Hypothalamus (tissue), 51 donors: ENCODE measurements at places on chromosomes 6 and 20.

DNA sequence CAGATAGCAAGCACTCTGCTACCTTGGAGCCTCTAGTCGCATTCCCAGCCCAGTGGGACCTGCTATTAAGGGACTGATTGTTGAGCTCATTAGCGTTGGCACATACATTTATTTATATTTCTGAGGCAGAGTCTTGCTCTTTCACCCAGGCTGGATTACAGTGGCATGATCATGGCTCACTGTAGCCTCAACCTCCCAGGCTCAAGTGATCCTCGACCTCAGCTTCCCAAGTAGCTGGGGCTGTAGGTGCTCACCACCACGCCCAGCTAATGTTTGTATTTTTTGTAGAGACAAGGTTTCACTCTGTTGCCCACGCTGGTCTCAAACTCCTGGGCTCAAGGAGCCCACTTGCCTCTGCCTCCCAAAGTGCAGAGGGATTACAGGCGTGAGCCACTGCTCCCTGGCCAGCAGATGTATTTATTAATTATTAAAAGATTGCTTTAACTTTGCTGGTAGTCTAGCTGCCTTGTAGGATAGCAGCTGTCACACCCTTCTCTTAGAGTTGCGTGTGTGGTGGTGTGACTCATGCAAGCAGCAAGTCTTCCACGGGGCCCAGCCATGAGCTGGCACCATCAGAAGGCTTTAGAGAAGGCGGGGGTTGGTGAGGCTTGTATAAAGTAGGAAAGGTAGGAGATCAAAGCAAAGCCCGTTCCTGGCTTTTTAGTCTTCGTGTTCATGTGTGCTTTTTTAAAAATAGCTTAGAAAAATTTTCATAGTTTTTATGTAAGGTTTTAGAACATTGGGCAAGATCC, 16.5 kb downstream of the ACTR5 start:
- DNase-seq = no peak

GRCh38 chr6:20204512-20204894, 7.8 kb downstream of the MBOAT1 start:
- DNase-seq = no peak

GRCh38 chr6:502761-503160, 111.2 kb downstream of the IRF4 start:
- DNase-seq = no peak

DNA sequence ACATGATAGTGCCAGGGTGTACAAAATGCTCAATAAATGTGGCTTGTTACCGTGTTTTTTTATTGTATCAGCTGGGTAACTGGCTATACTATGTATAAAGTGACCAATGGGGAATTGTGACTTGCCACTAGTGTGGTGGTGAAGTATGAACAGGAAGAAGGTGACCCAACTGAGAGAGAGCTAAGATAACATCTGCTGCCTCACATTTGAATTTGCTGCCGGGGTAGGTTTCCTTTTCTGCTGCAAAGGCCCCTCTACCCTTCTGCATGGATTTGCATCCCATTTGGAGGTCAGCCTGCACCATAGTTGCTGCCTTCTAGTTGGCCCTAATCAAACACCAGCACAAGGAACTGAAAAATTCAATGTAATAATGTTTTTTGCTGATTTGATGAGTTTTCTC, 24.1 kb downstream of the IL17A start:
- no peak for DNase-seq

- no peak for DNase-seq
Observed at GRCh38 chr20:48684501-48685041, 143.2 kb downstream of the PREX1 start.

- DNase-seq = no peak
Observed at GRCh38 chr6:9789201-9789600, 625.7 kb downstream of the TFAP2A start.

- DNase-seq = no peak
Observed at GRCh38 chr20:9723501-9724202, 115.2 kb downstream of the PAK5 start.

DNA sequence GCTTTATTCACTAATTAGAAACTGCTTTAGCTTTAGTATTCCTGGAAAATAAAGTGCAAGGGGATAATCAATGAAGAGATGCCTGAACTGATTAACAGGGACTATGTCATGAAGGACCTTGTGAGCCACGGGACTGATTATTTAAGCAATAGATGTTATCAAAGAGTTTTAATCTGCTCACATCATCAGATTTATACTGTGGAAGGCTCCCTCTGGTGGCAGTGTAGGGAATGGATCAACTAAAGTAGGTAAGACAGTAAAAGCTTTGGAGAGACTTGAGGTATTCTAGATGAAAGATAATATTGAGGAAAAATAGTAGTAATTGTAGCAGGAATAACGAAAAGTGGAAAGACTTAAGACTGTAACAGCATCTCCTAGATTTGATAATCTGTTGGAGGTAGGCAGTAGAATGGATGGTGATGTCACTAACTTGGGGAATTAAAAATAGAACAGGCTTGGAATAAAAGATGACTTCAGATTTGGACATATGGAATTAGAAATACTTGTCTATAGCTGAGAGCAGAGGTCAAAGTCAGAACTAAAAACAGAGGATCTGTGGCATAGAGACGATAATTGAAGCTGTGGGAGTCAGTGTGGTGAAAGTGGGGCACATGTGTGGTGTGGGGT, 80.3 kb upstream of the HTR1E start:
- DNase-seq = no peak

DNA sequence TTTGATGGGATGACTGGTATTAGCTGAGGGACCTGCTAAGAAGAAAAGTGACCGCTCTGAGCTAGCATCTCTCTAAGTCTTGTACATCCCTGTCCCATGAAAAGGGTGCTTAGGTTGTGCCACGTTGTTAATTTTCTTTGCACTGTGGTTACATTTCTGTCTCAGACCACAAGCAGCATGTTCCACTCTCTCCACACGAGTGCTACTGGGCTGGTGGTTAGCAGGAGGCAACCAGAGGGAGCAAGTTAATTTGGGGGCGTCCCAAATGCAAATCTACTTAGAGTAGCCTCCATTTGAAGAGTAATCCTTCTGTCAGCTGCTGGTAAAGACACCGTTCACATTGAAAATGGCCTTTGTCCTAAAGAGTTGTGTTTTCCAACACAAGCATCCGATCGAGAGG, 3.4 kb upstream of the SCML4 start:
- no peak for DNase-seq

DNA sequence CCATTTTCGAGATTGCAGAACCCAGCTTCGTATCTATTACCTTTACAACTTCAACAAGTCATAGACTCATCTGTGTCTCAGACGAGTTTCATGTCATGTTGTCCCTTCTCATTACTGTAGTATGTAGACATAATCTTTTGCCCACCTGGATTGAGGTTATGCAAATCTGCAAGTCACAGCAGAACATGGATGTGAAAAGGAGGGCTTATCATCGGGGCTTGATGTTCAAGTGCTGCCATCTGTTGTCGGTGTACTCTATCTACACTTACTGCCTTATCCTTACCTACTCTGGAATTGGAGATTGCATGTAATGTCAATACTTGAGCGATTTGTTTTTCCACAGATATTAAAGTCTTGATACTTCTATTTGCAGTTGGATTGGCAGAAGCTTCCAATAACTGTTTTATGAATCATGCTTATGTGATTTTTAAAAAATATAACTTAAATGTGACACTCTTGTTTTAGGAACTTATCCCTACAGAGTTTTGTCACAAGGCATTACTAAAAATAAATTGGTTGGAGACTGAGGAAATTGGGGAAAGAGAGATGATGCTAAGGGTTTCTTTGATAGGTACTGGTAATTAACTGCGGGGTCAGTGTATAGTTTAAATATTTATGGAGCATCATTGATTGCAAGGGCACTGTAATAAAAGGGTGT, 3.0 kb upstream of the GOPC start:
- DNase-seq = peak; percentile 5

DNA sequence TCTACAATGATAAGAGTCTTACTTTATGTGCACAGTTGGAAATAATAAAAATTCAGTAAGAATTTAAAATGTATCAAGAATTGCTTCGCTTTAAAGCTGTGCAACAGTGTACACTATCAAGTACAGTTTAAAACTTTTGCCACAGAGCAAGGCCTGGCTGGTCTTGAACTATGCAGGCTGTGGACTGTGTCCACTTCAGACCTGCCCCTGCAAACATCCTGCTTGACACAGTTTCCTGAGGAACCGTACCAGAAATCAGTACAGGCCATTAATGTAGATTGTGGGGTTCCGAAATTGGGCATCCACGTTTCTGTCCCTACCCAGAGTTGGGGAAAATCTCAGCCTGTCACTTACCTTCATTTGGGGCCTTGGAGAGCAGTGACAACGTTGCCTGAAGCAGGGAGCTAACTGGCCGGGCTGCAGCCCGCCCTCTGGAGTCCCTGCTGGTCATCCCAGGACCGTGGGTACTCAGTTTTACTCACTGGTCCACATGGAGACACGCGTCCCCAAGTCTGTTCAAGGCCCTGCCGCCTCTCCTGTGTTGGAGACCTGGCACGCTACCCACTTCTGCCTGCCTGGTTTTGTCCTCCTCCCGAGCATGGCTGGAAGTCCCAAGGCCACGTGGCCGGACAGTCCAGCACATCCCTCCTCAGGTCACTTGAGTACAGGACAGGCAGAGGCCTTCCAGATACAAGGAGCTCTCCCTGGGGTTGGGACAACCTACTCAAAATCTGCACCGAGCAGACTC, 8.4 kb downstream of the NINL start:
- DNase-seq = no peak

- DNase-seq = no peak
Observed at GRCh38 chr6:14088600-14089192, 28.9 kb upstream of the CD83 start.

DNA sequence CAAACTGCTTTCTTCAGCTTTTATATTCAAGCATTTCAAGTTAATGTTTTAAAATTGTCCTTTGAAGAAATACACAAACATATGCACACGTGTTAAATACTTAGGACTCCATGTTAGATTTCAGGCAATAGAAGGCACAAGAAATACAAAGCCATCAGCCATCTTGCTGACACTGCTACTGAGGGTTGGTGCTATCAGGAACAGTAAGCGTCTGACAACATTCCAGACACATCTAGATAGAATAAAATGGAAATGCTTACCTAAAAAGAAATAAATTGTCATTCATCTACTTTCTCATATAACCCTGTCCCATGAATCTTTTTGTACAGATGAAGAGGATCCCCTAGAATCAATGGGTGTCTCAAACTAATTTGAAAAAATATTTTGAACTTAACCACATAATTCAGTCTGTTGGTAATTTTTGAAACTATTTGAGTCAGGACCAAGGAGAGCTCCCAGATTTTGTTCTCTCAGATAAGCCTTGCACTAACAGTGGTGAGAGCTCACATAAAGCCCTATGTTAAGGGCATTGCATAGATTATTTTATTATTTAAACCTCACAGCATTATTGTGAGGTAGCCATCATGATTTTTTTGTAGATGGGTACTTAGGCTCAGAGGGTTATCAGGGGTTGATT, 631.1 kb upstream of the POU3F2 start:
- DNase-seq = no peak

- no peak for DNase-seq
Observed at GRCh38 chr6:43636308-43636659, 644 bp downstream of the MAD2L1BP start.

DNA sequence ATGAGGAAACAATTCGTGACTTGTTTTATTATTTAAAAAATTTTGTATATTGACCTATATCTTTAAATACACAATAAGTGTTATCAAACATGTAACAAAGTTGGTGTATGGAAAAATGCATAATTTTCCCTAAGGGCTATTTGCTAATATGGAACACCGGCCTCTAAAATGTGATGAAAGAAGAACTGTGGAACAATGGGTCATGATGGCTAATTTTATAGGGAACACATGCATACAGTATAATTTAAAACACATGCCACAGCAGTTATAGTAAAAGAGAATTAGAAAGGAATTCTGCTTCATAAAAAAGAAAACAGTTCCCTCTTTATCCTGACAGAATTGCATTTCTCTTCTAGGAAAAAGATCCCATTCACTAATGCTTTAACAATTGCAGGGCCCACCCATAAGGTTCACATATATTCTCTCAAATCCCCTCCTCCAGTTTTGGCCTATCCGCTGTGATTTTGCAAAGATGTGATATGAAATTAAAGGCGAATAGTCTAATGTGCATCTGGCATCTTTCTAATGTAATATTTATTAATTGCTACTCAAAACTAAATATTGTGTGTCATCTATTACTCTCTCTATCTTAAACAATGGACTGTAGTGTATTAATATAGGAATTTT, 628.1 kb upstream of the CITED2 start:
- DNase-seq = no peak

GRCh38 chr20:10985536-10985935, 311.7 kb upstream of the JAG1 start:
- DNase-seq = no peak
